ENCODE measurements at places on chromosomes 13 and 19.
A peak's percentile ranks its signal among the peaks of the same experiment; 100 is the strongest.

GRCh38 chr19:42010245-42011126 lies 16.5 kb upstream of the ATP1A3 start:
- DNase-seq = no peak

- no peak for DNase-seq
Measured at GRCh38 chr19:19444681-19445155, 39.2 kb downstream of the GATAD2A start.

- DNase-seq = no peak
Measured at GRCh38 chr13:79483086-79483706, 2.2 kb downstream of the NDFIP2 start.

GRCh38 chr13:113815151-113816058 lies 48.5 kb downstream of the GAS6 start:
- DNase-seq = no peak

DNA sequence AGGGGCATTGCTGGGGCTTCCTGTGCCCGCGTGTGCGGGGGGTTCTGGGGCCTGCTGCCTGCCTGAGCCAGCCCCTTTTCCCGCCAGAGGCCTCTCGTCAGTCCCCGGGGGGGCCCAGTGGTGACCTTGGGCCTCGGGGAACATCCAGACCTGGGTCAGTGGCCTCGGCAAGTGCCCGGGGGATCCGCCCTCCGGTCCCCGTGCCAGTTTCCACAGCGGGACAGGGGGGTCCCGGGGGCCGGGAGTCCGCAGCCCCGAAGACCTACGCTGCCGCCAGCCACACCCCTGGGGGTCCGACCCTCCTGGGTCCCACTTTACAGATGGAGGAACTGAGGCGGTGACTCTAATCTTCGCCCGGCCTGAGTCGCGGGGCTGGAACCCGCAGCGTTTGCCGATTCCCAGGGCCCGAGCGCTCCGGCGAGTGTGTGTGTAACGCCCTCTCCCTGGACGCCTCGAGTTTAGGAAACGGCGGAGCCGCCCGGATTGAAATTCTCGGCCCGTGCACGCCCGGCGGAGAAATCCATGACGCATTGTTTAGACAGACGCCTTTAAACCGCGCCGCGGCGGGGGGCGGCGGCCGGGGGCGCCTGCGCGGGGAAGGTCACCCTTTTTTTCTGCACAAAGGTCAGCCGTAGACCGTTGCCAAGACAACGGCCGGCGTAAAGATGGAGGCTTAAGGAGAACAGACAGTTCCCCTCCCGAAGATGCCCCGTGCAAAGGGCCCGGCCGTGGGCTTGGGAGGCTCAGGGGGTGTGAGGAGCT lies 39.3 kb downstream of the EFNA2 start:
- no peak for DNase-seq

DNA sequence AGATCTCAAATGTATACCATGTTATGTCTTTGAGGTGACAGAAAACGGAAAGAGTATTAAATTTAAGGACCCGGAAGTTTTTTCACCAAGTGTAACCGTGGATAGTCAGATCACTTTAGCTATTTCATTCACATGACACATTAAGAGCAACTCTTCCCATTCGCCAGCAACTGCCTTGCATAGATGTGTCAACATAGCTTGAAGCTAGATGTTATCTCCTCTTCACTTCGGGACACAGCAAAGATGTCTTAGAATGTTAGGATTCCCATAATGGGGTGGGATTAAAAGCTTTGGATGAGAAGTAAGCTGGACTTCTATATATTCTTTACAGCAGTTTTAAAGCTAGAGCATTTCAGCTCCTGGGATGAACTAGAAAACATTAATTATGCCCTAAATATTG lies 1135.9 kb upstream of the PCDH20 start:
- no peak for DNase-seq

DNA sequence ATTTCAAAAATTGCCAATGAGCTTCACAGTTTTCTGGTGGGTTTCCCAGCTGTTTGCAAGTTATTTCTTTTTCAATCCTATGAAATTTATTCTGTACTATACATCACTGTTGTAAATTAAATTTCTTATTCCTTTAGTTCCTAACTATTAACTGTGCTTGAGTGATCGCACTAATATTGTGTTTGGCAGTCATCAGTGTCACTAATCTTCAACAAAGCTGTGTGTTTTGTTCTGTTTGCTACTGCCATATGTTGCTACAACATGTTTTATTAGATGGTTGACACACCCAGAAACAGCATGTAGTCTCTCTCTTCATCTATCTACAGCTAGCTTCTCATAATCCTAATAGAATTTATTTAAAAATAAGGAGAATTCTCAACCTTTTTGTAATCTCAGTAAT lies 453.6 kb upstream of the PRR20A start:
- no peak for DNase-seq

- no peak for DNase-seq
Measured at GRCh38 chr19:23470873-23471545, 75.7 kb upstream of the ZNF91 start.

DNA sequence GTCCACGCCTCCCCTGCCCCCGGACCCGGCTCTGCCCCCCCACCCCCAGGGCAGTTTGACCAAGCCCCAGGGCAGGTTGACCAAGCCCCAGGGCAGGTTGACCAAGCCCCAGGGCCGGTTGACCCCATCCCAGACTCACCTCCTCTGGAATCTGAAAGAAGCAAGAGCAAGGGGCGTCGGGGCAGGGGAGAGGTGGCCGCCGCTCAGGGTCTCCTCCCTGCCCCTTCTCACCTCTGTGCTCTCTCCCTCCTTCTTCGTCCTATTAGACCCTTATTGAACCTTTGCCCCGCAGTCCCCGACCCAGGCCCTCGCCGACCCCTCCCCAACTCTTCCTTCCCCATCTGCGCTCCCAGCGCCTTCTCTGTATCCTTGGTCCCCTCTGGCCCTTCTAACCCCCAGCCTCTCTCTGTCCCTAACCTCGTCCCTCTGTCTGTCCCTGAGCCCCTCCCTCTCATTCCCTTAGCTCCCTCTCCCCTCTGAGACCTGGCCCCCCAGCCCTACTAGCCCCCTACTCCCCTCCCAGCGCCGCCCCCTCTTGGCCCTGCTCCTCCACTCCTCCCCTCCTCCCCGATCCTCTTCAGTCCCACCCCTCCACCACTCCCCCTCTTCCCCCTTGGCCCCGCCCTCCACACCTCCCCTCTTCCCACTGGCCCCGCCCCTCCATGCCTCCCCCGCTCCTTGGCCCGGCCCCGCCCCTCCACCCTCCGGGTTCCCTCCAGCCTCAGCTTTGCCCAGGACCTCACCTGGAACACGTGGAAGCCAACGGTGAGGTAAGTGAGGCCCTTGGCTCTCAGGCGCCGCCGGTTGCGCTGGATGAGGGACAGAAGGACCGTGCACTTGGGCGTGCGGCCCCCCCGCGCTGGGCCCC lies 7.6 kb downstream of the CAPN12 start:
- DNase-seq = no peak

DNA sequence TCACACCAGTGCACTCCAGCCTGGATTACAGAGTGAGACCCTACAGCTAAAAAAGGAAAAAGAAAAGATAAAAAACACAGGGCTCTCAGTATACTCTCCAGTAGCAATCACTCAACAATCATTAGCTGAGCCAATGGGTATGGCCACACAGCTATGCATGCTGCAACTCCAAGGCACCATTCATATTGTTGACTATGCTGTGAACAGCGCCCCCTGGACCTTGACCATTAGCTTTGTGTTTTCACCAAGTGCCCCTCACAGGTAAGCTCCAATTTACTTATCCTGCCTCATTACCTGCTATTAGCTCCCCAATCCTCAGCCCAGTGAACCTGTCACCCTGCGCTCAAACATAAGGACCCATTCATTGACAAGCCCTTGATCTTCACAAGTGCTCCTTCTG lies 35.8 kb downstream of the ZIC5 start:
- DNase-seq = no peak

DNA sequence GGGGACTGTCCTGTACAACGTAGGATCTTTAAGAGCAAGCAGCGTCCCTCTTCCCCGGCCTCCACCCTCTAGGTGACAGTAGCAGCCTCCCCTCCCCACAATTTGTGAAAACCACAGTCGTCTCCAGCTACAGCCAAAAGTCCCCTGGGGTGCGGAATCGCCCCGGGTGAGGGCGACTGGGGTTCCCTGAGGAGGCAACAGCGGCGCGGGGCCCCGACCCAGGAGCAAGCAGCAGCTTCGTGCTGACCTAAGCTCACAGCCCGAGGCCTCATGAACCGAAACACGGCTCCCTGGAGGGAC lies 322 bp downstream of the ZNF558 start:
- no peak for DNase-seq

- no peak for DNase-seq
Measured at GRCh38 chr13:83810136-83810535, 72.1 kb downstream of the SLITRK1 start.

GRCh38 chr19:18785179-18786124 lies 5.7 kb downstream of the COMP start:
- DNase-seq = peak; percentile 21

GRCh38 chr19:44598880-44599279 lies 14.5 kb upstream of the IGSF23 start:
- DNase-seq = no peak

DNA sequence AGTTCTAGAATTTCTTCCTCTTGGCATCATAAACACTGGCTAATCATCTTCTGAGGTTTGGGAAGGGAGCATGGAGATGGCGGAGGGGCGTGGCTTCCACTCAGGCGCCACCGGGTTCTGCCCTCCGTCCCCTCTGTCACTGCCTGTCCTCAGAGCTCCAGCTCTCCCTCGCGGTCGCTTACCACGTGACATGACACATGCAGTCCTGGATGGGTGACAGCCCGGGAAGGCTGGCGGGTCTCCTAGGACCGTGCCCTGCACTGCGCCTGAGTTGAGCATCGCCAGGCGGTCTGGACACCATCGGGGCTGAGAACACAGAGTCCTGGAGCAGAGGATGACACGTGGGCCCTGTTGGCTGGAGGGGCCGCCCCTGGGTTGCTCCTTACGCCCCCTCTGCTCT lies 123.3 kb downstream of the RAB20 start:
- no peak for DNase-seq

GRCh38 chr19:40360020-40360707 lies 11.7 kb downstream of the PLD3 start:
- DNase-seq = no peak

DNA sequence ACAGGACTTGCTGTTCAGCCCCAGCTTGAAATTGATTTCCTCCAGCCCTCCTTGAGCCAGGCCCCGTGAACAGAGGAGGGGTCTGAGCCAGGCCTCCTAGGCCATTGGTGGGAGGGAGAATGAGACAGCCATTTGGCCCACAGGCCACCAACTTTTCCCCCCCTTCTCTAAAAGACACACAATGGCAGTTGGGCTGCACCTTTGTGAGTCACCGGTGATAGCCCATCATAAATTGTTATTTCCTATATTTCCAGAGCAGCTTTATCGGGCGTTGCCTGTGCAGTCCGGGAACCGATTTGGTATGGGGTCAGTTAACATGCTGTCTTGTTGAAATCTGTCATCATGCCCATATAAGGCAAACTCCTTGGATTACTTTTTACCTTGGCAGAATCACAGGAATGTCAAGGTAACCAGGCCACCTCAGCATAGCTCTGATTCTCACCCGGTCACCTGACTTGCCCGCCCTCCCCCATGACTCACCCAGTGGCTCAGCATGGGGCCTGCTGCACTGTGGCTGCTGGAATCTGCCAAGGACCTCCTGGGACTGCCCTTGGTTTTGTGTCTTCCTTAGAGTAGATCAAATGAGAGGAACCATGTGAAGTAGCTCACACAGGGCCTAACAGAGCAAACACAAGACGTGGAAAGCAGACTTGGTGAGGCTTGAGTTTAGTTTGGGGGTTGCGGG lies 36.1 kb downstream of the ACTN4 start:
- DNase-seq = no peak

DNA sequence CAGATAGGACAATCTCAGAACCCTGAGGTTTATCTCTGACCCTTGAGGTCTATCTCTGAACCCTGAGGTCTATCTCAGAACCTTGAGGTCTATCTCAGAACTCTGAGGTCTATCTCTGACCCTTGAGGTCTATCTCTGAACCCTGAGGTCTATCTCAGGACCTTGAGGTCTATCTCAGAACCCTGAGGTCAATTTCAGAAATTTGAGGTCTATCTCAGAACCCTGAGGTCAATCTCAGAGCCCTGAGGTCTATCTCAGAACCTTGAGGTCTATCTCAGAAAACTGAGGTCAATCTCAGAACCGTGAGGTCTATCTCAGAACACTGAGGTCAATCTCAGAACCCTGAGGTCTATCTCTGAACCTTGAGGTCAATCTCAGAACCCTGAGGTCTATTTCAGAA lies 2.3 kb downstream of the TLE2 start:
- DNase-seq = no peak

- no peak for DNase-seq
Measured at GRCh38 chr13:74444161-74444571, 310.0 kb upstream of the KLF12 start.

DNA sequence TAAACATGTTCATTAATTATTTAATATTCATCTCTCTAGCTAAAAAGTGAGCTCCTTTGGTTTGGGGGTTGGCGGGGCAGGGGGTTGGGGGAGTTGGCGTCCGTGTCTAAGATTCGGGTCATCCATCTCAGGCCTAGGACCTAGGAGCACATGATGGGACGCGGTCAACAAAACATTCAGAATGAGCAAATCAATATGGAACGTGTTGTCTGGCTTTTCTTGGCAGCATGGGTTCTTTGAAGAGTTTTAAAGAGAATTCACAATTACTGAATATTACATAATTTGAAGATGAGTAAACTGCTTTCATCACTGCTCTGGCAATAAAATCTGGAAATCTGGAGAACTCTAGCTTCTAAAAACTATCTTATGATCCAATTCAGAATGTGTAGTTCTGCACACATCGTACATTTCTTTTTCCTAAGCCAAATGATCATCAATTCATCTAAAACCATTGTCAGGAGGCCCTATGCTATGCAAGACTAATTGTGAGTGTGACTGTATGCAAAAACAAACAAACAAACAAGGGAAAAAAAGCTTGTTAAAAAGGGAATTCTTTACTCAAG lies 5.4 kb upstream of the ARGLU1 start:
- DNase-seq = no peak

- no peak for DNase-seq
Measured at GRCh38 chr19:3733549-3734309, 25.5 kb downstream of the TJP3 start.

DNA sequence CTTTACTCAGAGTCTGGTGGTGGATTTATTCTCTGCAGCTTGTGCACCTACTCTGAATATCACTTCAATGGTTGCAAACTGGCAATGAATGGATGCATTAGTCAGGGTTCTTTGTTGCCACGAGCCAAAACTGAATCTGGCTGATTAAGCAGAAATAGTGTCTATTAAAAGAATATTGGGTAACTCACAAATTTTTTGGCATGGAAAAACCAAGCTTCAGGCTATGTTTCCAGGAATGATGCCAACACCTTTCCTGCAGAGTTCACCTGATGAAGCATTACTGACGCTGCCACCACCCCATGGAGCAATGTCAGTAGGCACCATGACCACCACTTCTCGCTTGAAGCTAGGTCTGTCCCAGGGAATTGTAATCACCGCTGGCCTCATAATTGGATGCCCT lies 597.8 kb upstream of the SLC10A2 start:
- no peak for DNase-seq

- no peak for DNase-seq
Measured at GRCh38 chr13:79434556-79434955, 28.5 kb upstream of the RBM26 start.

DNA sequence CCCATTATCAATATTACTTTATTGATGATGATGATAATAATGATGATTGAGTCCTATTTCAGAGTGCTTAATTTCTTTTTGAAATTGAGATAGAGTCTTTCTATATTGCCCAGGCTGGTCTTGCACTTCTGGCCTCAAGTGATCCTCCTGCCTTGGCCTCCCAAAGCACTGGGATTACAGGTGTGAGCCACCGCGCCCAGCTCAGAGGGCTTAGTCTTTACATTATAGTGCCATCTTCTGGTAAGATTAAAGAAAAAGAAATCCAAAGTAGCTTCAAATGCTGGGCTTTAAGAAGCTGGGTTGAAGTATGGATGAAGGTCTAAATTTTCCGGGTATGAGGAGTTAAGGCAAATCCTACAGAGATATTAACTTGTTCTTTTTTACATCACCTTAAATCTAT lies 3.4 kb upstream of the ZNF333 start:
- no peak for DNase-seq
